ENCODE measurements at places on chromosomes 3 and 15.

- DNase-seq, result no peak
These were observed 486.3 kb downstream of the SHQ1 start for GRCh38 chr3:72361990-72362389.

DNA sequence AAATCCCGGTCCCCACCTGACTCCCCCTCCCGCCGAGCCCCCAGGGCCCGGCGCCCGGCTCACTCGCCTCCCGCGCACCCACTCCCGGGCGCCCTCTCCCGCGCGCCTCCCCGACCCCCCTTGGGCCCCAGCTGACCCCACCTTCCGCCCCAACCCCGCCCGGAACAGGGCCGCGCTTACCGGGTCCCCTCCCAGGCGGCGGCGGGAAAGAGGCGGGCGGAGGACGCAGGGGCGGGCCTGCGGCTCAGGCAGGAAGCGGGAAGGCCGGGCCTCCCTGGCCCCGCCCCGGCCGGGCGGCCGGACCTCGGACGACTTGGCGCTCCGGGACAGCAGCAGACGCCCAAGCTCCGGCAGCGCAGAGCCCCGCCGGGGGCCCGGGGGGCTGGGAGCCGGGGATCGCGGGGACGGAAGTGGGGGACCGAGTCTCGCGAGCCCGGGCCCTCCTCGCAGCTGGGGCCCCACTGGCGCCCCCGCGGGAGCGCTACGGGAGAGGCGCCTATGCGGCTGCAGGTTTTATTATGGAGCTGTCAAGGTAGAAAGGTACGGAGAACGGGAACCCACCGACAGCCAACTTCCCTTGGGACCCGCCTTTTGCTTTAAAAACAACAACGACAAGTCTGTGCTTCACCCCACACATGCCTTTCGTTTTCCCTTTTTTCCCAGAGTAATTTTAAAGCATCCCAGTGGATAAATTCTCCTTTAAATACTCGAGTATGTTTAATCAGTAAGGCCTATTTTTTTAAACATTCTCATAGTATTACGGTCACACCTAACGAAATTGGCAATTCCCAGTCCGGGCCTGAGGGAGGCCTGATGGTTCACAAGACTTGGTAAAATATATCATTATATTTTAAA lies at the start of gene SLC41A3:
Gene SLC41A3, minus strand, starts transcription at position 212 of the 855 bp plus-strand sequence. CDS start 15,905 bp downstream, outside the sequence.
- peak; percentile 73 for DNase-seq

- no peak for DNase-seq
These were observed 112.6 kb downstream of the SLC49A4 start for GRCh38 chr3:122907471-122907870.

- no peak for DNase-seq
These were observed 93.4 kb downstream of the IGSF11 start for GRCh38 chr3:118941236-118941635.

GRCh38 chr15:99102332-99103235 lies 2.3 kb upstream of the SYNM start:
- DNase-seq, result no peak

- DNase-seq, result no peak
These were observed 239.4 kb upstream of the ZPLD1 start for GRCh38 chr3:102195198-102195948.

- no peak for DNase-seq
These were observed 176.2 kb downstream of the LPP start for GRCh38 chr3:188330138-188330537.

- DNase-seq, result no peak
These were observed 3.5 kb upstream of the CLRN1 start for GRCh38 chr3:150975992-150976368.

DNA sequence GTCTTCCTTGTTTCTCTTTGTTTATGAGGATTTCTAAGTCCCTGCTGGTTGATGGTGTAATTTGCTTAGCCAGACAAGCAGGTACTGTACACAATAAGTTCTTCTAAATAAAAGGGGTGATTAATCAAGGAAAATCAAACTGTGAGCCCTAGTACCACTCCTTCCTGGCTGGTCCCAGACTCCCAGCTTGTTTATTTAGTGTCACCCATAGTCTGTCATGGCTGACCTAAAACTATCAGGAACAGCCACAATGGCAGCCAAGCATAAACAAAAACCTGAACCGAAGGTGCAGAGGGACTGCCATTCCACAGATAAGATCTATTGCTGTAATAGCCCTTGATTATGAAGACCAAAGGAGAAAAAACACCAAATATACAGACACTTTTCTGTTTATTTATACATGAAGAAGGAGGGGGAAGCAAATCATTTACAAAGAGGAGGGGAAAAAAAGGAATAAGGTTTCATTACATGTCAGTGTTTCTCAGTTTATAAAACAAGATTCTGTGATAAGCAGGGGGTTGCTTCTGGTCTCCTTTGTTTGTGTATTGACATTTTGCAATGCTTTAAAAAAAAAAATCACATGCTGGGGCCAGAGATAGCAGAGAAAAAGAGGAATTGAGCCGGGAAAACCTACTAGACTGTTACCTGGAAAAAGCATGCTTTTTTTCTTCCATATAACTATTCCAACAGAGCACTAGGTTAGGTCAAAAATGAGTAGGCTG lies 182.4 kb upstream of the DPH6 start:
- DNase-seq, result no peak

- no peak for DNase-seq
These were observed 72.8 kb downstream of the CPN2 start for GRCh38 chr3:194278186-194278845.

- no peak for DNase-seq
These were observed 1368.9 kb downstream of the OTOL1 start for GRCh38 chr3:162865466-162865865.

GRCh38 chr3:42256135-42256819 lies 9.7 kb downstream of the CCK start:
- DNase-seq, result no peak

DNA sequence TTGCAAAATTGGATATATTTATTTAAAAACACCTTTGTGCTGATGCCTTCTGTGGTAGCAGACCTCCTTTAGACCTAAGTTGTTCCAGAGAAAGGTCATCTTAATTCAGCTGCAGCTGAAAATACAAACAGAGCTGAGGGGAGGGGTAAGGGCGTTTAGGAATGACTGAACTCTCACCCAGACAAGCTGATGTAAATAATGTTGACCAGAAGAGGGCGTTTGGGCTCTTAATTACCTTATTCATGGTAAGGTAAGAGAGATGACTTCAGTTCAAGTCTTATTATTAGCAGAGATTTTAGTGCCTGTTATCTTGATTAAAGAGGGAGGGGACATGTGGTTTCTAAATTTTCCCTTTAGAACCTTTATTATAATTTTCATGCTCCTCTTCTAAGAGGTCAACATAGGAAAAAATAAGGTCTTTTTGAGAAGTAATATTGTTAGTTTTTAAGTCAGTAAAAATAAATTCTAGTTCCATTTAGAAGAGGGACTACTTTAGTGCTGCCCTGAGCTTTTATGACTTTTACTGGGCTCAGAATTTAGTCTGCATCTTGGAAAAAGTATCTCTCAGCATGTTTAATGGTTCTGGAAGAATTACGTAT lies 46.3 kb downstream of the GPR171 start:
- DNase-seq, result no peak

- no peak for DNase-seq
These were observed 659 bp downstream of the GADL1 start for GRCh38 chr3:30893678-30894325.

- DNase-seq, result no peak
These were observed 31.5 kb upstream of the XXYLT1 start for GRCh38 chr3:195302431-195302830.

GRCh38 chr3:196097373-196098154 lies 15.7 kb upstream of the TFRC start:
- DNase-seq, result no peak

- DNase-seq, result no peak
These were observed 90.4 kb downstream of the MB21D2 start for GRCh38 chr3:192827208-192827607.

DNA sequence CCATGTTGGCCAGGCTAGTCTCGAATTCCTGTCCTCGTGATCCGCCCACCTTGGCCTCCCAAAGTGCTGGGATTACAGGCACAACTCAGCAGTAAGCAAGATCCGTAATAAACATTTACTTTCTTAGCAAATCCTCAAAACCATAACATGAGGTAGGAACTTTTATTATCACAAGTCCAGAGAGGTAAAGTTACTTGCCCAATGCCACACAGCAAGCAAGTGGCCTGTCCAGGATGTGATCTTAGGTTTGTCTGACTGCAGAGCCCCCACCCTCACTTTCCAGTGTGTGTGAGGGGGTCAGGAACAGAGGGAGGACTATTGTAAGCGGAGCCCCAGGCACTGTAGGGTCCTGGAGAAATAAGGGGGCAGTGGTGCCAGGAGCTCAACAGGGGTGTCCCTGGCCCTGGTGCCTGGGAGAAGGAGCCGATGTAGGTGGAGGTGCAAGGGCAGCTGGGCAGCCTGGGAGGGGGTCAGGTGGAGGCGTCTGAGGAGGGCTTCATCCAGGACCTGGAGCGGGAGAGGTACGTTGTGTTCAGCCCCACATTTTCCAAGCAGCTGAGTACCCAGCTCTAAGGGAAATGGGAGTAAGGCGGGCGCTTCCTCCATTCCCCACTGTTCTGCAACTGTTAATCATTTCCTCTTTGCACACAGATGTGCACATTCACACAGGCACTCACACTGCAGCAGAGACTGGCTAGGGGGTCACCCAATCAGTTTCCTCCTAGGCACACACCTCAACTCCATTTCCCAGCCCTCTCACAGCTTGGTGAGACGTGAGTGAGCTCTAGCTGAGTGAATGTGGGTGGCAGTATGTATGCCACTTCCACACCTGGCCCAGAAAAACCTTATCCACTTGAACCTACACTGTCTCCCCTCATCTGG lies 5.9 kb downstream of the RPUSD3 start:
- no peak for DNase-seq

DNA sequence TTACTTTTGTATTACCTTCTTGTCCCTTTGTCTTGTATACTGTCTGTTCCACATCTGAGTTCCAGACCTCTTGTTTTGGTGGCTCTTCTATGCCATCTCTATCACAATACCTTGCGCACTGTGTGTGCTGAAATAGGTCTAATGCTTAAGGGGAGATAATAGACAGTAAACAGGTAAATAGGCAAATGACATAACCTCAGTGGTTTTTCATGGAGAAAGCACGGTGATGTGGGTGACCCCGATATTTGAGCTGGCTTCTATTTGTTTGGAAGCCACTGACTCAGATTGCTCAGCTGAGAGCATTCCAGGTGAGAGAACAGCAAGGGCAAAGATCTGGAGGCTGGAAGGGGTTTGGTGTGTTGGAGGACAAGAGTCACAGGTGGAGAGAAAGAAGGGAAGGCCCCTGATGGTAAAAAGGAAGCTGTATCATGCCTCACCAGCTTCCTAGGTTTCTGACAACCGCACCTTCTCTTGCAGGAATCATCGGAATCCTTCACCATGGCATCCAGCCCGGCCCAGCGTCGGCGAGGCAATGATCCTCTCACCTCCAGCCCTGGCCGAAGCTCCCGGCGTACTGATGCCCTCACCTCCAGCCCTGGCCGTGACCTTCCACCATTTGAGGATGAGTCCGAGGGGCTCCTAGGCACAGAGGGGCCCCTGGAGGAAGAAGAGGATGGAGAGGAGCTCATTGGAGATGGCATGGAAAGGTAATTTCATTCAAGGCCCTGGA lies 795 bp downstream of the MCM2 start:
- no peak for DNase-seq

All from activated CD8-positive, alpha-beta memory T cell treated with anti-CD3 and anti-CD28 coated beads for 1 hour (primary cell).